ENCODE measurements at places on chromosomes 4 and X.

GRCh38 chrX:9227276-9227675 is 193.3 kb upstream of the FAM9B start:
- no peak for DNase-seq

DNA sequence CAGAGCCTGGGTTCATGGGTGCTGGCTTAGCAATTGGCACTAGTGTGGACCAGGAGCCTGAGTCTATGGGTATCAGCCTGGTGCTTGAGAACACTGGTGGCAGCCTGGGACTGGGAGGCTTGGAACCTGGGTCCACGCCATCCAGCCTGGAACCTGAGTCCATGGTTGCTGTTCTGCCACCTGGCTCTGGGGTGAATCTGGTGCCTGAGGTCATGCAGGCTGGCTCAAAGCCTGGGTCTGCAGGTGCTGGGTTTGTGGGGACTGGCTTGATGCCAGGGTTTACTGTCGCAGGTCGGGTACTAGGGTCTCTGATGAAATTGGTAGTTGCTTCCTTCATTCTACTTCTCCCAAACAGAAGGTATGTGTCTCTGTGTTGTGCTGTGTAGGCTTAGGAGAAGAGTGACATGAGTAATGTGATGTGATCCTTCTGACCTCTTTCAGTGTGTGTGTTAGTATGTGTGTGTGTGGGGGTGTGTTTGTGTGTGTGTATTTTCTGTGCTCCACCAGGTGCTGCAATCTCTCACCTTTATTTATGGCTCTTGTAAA is 517.0 kb upstream of the EPHA5 start:
- DNase-seq: no peak

- no peak for DNase-seq
Observed at GRCh38 chrX:102515975-102516941, at the start of gene TMSB15A. TSS of gene TMSB15A (minus strand) at chrX:102516739.

DNA sequence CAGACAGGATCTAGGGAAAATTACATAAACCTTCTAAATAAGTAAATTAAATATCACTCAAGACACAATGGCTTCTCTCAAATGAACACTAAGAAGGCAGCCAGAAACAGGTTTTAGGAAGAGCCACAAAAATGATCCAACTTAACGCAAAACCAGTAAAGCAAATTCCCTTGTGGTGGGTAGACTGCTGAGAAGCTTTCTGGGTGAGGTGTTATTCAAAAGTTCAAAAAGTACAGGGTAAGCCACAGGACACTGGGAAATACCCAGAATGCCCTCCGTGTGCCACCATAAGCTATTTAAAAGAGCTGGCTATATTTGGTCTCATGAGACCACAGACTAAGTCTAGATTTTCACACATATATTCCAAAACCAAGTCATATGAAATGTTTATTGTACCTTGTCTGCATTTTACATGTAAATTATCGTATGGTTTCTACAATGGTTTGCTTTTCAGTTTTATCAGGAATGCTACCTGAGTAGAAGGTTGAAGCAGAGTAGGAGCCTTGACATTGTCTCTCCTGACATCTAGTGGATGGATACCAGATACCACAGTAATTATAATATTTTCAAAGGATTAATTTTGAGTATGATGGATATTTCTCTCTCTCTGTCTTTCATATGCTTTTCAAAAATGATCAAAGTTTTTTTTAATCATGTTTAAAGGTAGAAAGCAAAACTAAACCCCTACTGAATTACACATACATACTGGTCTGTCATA is 109.3 kb upstream of the KLHL13 start:
- DNase-seq: no peak

DNA sequence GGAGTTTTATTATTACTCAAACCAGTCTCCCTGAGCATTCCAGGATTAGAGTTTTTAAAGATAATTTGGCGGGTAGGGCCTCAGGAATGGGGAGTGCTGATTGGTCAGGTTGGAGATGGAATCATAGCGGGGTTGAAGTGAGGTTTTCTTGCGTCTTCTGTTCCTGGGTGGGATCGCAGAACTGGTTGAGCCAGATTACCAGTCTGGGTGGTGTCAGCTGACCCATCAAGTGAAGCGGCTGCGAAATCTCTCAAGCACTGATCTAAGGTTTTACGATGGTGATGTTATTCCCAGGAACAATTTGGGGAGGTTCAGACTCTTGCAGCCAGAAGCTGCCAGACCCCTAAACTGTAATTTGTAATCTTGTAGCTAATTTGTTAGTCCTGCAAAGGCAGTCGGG is 25.1 kb upstream of the SETD7 start:
- DNase-seq: no peak

DNA sequence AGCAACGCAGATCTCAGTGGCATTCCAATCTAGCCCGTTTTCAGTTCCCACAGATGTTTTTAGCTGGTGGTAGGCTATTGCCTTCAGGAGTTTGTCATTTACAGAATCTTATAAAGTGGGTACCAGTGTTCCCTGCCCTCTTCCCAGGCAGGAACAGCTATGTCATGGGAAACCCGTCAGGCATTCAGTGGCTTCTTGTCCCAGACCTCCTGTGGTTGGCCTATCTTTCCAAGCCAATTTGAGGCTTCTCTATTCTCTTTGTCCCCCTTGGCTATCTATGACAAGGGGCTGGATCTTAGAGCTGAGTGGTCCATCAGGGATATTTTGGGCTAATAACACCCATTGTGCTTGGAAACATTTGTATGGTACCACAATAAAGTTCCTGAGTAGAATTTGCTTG is 33.6 kb upstream of the RPL34 start:
- DNase-seq: no peak

DNA sequence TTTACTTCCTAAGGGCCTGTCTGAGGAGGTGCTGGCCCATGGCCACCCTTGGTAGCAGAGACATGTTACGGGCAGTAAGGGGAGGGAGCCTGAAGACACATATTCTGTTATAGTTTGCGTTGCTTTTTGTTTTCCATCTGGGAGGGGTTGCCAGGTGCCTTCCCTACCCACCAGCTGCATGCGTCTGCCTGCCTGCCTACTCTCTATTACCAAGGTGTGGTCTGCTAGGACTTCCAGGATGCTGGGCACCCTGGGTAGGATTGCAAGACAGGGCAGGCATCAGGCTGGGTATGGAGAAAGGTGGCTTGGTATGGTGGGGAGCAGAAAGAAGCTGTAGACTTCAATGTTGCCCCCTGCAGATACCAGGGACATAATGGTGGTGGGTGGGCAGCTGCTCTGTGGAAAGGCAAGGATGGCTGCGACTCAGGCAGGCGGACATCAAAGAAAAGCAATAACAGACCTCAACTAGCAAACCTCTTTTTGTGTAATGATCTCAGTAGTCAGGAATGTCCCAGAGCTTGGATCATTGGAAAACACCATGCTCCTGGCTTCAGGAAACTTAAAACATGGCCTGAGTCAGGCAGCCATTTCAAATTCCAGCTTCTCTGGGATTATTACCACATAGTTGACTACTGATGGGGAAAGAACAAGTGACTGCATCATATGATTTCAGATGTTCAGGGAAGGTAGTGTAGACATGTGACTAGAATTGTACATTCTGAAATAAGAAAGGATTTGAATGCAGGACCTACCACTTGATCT is 67.8 kb downstream of the HOPX start:
- DNase-seq: no peak

- DNase-seq: no peak
Observed at GRCh38 chr4:114864060-114864459, 249.4 kb downstream of the NDST4 start.

DNA sequence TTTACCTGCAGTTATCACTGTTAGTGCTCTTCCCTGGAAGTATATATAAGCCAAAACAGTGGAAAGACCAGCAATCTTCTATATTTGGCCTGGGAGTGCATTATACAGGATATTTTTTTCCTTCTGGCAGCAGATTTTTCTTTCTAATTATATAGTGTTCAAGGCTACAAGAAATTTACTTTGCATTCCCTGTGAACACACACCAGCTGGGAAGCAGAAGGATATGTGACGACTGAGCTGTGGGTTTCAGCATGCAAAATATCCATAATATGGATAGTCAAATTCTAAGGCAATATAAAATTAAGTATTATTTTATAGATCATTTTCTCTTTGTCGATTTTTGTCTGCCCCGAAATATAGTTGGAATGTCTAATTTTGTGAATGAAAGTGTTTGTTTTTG is 31.2 kb downstream of the GUCY1B1 start:
- DNase-seq: no peak

DNA sequence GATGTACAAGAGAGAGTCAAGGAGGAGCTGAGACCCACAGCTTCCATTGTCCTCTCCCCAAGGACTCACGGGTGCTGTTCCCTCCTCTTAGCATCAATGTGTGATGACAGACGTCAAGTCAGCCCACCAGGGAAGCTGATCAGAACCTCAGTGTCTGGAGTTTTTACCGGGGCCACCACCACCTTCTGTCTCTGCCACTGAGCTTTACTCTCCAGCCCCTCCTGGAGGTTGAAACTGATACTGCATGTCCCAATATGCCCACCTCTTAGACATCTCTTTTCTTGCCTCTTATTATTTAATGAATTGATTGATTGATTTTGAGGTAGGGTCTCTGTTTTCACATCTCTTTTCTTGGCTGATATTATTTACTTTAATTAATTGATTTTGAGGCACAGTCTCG is 10.3 kb upstream of the AKAP17A start:
- DNase-seq: no peak

DNA sequence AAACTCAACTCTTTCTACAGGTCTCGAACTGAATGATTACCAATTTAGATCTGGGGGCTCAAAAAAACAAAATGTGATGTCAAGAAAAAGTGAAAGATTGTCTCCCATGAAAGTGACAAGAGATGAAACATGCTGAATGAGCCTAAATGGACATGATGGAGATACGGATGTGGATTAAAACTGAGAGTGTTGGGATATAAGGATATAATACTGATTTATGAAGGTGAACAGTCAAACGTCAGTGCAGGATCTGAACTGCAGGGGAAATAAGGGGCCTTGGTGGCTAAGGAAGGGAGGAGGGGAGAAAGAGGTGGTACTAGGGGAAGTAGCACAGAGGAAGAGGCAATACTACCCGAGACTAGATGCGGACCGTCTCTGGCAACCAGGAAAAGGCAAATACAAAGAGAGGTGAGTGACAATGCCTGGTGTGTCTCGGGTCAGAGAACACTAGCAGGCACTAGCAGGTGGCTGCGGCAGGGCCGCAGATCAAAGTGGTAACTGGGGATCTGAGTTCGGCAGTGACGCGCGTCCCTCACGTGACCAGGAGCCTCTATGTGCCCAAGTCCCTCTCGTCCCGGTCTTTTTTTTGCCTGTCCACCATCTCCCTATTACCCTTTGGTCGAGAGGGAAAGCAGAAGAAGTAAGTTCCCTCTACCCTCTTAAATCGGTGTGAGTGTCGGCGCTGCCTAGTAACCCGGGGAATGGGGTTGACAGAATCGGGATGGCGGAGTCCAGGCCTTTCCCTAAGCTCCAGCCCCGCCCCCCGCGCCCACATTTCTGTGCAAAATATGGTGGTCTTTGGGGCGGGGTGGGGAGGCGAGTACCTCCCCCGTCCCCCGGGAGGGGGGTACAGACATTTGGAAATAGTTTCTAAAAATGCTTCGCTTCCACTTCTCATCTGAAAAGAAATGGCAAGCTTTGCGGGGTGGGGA is at the start of gene TCEAL1:
TCEAL1 (plus strand) TSS at position 590 of the 932 bp plus-strand sequence. CDS start 942 bp downstream, outside the sequence.
- no peak for DNase-seq

GRCh38 chr4:118773429-118773792 is 62.5 kb downstream of the SEC24D start:
- no peak for DNase-seq

Data from smooth muscle cell of the brain vasculature (primary cell).